HT-29 (cell line): ENCODE measurements at places on chromosomes 2 and 18. TPM values are rescaled to one million over a fixed set of nuclear protein-coding genes. Genes with fewer than 3 reads are reported as not detected.

Gene DSC3
- 0.03 TPM in 1 of 2 replicates, not detected in the other for total RNA-seq

Gene IGFBP2
- total RNA-seq: 89.8 and 91.4 TPM in 2 replicates

Gene NTSR2
- not detected in 2 replicates for total RNA-seq

Gene RGPD4
- total RNA-seq: not detected in 2 replicates

Gene SUMO1
- total RNA-seq: 67.3 and 69.5 TPM in 2 replicates

Gene SPATA3
- not detected in 2 replicates for total RNA-seq

Gene TANK
- 52.2 and 55.8 TPM in 2 replicates for total RNA-seq

- DNase-seq: no peak
Observed at GRCh38 chr18:57188851-57189557, 42.1 kb downstream of the BOD1L2 start.

GRCh38 chr2:120396861-120397811 is 51.2 kb downstream of the INHBB start:
- no peak for DNase-seq

GRCh38 chr2:149031396-149031795 is 7.1 kb upstream of the LYPD6B start:
- no peak for DNase-seq

- no peak for DNase-seq
Observed at GRCh38 chr18:50313031-50313607, 25.6 kb upstream of the CXXC1 start.

DNA sequence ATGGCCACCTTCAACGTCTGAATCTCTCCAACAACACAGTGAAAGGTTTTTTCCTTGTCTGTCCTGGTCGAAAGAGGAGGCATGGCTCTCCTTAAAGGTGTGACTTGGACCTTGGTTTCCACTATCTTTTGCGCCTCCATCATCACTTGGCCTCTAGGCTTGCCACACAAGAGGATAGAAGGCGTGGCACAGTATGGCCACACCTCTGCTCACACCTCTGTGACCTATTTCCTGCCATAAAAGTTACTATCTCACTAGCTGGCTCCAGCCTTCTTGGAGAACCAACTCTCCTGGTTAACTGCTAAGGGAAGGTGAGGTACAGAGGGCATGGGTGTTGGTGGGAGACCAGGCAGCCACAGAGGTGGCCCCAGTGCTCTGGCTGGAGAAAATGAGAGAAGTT is 165.9 kb downstream of the UXS1 start:
- DNase-seq: no peak

DNA sequence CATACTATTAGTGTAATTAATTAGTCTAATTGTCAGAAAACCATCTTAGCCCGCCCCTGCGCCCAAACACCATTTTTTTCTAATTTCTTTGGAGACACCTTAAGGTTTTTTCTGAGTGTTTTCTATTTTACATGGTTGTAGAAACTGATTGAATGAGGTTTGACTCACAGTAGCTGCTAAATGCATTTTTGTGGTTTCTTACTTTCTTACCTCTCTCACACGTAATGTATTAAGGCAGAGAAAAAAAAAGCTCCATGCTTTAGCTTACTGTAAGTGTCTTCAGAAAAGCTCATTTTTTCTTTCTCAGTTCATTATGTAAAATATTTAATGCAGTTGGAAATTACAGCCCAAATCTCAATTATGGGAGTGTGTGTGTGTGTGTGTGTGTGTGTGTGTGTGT is 548.5 kb upstream of the LRRTM4 start:
- no peak for DNase-seq

DNA sequence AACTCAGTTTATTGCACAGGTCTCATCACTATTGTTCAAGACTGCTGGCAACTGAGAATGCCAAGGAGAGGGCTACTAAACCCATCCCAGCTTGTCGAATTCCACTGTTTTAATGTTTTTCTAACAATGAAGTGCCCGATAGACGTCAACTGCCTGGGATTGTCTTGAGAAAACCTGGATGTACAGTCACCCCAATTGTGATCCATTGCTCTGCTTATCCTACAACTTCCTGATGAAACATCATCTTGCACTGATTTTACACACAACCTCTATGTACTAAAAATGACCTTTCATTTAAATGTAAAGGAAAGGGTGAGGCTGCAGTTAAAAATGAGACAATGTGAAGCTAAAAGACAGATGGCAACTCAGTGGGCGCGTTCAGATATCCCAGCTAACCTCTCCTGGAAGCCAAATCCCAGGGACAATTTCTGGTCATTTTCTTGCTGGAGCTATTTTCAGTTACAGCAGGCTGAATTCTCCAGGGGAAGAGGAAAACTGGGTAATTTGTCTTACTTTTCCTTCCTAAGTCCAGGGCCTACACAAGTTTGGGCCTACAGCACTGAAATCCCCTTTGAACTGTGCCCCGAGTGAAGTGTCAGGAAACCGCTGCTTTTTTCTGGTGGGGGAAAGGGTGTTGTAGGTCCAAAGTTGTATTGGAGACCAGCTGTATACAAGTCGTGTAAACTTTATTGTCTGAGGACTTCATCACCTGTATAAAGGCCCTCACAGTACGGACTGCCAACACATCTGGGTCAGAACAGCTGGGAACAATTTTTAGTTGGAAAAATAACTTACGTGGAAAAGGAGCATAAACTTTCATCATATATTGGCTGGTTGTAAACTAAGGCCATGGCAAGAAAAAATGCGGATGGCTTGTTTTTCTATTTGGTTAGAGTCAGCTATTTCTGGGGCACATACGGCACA is 68.9 kb upstream of the LTBP1 start:
- DNase-seq: no peak

- no peak for DNase-seq
Observed at GRCh38 chr2:22282916-22283315, 1102.1 kb upstream of the KLHL29 start.

GRCh38 chr2:45904267-45904945 is 252.9 kb downstream of the PRKCE start:
- no peak for DNase-seq

DNA sequence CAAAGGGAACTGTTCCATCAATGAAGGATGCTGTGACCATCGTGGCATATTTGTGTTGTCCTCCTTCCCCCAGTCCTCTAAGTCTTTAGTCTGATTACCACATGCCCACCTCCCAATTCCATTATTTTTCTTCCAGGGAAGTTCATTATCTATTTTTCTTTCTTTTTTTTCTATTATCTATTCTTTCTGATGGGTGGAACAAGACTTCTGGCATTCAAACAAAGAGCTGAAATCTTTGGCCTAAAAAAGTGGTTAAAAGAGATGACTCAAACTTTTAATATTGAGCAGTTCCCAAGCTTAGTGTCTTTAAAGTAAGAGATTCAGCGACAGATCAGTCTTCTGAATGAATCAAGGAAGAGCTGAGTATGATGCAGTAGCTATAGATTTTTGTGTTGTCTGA is 66.6 kb downstream of the DIS3L2 start:
- DNase-seq: no peak
